T-helper 17 cell (primary cell): ENCODE measurements at places on chromosomes 6 and 20. TPM values are rescaled to one million over a fixed set of nuclear protein-coding genes. Genes with fewer than 3 reads are reported as not detected.
A peak's percentile ranks its signal among the peaks of the same experiment; 100 is the strongest.

- H3K27ac ChIP-seq = peak overlapping the region; percentile 27
- H3K4me1 ChIP-seq = no peaks in the 10 kb centered on the region
- DNase-seq = no peak
- no peak overlapping the region for H3K4me3 ChIP-seq
- H3K27me3 ChIP-seq = no peaks in the 10 kb centered on the region
Observed at GRCh38 chr20:41299899-41300298, 17.6 kb downstream of the ZHX3 start.

GRCh38 chr6:29749668-29750067, 26.4 kb downstream of the HLA-F start:
- H3K4me3 ChIP-seq = peak overlapping the region; percentile 99
- peak overlapping the region; percentile 89 for H3K27ac ChIP-seq
- H3K4me1 ChIP-seq = peaks cover 48% of the 10 kb centered on the region
- H3K36me3 ChIP-seq = peaks cover 2% of the 10 kb centered on the region
- no peaks in the 10 kb centered on the region for H3K27me3 ChIP-seq

Gene ABHD16B
- not detected for total RNA-seq

Gene EFCAB8
- total RNA-seq = 1.8 TPM

Gene FUT9
- total RNA-seq = not detected
